NCI-H82 (cell line): ENCODE measurements at places on chromosomes 3 and 15.

DNA sequence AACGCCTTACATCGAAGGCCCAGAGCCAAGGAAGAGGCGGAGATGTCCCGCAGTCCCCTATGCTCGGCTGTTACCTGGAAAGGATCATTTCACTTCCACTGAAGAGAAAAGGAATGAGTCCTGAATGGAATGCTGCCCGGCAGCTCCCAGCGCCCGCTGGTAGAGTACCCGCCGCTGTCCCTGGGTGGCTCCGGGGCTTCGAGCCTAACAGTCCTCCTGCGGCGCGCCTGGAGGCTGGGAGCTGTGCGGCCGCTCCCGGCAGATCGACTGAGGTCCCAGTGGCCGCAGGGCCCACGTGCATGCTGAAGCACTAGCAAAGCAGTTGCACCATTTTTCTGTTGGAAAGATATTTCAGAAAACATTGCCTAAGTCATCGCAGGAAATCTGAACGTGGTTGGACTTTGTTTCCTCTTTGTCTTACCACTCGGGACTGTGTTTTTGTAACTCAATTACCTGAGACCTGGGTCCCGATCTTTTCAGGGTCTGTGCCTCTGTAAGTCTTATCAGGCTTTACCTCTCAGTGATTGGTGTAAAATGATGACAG is 984 bp downstream of the RNU6-1 start:
- DNase-seq: peak; percentile 46

DNA sequence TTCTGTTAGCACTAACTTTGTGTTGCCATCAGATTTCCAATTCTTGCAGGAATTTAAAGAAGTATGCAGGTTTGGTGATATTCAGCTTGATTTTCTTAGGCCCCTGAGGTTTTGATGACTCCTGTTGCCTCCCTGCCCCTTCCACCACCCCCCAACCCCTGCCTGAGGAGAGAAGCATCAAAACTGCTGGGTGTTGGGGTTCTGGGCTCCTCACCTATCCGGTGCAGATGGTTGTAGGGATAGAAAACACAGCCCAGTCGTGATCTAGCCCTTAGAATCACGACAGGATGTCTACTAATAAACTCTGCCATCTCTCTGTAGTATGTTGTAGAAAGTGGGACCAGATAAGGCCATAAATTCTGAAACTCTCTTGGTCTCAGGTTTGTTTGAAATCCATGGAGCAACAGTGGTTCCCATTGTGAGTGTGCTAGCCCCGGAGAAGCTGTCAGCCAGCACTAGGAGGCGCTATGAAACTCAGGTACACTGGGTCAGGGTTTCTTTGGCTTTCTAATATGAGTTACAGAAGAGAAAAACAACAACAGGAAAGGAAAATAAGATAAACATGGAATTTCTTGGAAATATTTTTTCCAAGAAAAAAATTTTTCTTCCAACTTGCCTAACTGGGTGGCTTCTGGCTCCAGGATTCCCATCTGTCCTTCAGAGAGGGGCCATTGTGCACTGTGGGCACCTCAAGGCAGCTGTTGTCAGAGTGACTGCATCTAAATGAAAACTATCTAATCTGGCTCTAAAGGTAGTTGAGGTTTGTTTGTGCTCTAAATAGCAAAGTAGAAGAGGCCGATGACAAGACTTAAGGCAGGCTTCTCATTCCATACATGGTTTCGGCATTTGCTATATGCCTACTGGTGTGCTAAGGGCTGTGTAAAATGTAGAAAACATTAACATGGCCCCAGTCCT is 8.7 kb downstream of the SRP14 start:
- peak; percentile 55 for DNase-seq

DNA sequence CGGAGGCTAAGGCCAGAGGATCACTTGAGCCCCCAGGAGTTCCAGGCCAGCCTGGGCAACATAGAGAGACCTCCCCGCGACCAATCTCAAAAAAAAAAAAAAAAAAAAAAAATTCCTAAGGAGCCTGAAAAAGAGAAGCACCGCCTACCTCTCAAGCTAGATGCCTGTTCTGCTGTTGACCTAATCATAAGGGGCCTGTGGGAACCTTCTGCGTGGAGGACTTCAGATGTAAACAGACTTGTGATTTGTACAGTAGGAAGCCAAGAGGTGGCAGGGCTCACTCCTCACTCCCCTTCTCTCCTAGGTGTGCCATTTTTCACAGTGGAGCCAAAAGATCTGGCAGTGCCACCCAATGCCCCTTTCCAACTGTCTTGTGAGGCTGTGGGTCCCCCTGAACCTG is 3.2 kb downstream of the TYRO3 start:
- DNase-seq: peak; percentile 22

- peak; percentile 88 for DNase-seq
Measured at GRCh38 chr3:186259612-186260383, 102.2 kb downstream of the DGKG start.

DNA sequence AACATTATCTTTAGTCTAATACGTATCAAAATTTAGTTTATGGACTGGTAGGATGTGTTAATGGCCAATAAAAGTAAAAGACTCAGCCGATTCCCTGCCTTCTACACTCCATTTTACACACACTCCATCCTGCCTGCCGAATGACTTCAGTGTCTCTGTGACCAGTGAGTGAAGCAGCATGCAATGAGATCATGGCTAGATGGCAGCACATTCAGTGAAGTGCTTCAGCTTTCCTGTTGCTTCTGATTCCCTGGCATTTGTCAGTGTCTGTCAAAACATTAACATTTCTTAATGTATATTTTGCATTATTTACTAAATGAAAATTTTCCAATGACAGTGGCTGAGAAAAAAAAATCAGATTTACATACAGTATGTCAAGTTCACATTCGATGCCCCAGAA is 412.0 kb downstream of the FHIT start:
- DNase-seq: peak; percentile 10

DNA sequence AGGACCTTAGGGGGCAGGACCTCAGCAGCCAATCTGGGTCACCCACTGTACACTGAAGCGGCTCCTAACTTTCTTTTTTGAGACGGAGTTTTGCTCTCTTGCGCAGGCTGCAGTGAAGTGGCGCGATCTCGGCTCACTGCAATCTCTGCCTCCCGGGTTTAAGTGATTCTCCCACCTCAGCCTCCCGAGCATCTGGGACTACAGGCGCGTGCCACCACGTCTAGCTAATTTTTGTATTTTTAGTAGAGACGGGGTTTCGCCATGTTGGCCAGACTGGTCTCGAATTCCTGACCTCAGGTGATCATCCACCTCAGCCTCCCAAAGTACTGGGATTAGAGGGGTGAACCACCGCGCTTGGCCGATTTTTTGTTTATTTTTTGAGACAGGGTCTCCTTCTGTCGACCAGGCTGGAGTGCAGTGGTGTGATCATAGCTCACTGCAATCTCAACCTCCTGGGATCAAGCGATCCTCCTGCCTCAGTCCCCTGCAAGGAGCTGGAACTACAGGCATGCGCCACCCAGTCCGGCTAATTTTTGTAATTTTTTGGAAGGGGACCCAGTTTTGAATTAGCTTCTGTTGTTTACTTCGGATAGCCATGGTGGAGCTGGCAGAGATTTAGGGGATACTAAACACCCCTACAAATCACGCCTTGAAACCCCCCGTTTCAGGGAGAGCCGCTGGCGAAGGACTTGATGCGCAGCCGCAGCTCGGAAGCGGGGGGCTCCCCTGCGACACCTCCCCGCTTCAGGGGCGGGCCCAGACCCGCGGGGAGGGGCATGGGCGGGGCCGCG is 1.5 kb upstream of the CLK3 start:
- DNase-seq: no peak

DNA sequence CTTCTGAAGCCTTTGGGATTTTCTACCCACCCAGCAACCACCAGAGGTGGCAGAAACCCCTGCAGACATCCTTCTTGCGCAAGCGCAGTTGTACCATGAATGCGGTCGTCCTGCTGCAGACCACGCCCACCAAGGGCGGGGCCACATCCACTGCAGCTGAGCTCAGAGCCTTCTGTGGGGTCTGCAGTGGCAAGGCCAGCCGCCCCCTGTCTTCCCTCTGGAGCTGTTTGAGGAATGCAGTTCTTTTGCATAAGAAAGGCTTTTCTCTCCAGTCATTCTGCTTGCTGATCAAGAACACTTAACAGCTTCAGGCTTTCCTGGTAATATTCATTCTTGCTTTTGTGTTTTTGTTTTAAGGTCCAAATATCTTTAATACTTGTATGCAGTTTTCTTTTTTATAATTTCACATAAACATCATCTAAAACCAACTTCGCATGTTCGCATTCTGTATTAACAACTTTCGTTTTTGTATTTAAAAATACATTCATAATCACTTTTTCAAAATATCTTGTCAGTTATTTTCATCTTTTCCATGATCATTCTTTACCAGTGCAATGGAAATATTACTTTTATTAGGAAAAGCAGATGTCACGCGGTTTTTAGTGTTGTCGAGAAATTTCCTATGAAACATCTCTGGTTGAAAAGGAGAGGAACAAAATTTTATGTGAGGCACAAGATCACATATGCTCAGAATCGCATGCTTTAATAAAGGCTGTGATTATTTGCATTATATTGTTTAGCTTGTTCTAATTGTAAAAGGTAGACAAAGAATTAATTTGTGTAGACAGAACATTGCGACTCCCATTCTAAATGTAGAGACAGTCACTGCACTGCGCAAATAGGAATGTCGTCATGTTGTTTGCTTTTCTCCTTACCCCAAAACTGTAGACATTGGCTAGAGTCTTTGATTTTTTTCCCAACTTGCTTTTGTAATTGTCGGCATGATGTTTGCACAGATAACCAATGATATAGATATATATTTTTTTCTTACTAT is 98.1 kb upstream of the SNRPN start:
- DNase-seq: peak; percentile 61
